NCI-H1417 treated with DMSO at 0.1 percent for 48 hours (cell line): ENCODE measurements at places on chromosomes 2 and 18.
A peak's percentile ranks its signal among the peaks of the same experiment; 100 is the strongest.

DNA sequence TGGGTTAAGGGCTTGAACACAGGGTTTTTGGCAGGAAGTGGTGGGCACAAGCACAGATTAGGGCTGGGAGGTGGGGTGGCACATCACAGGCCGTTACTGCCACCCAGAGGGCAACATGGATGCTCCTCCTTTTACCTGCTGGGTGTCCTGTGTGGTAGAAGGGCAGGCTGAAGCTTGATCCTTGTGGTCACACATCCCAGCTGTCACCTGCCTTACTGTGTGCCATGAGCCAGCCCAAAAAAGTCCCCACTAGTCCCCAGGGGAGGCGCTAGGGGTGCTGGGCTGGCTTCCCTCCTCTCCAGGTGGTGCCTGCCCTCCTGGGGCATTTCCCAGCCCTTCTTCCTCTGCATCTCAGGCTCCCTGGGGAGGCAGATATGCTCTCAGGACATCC is 50.5 kb upstream of the ALPP start:
- DNase-seq = no peak

DNA sequence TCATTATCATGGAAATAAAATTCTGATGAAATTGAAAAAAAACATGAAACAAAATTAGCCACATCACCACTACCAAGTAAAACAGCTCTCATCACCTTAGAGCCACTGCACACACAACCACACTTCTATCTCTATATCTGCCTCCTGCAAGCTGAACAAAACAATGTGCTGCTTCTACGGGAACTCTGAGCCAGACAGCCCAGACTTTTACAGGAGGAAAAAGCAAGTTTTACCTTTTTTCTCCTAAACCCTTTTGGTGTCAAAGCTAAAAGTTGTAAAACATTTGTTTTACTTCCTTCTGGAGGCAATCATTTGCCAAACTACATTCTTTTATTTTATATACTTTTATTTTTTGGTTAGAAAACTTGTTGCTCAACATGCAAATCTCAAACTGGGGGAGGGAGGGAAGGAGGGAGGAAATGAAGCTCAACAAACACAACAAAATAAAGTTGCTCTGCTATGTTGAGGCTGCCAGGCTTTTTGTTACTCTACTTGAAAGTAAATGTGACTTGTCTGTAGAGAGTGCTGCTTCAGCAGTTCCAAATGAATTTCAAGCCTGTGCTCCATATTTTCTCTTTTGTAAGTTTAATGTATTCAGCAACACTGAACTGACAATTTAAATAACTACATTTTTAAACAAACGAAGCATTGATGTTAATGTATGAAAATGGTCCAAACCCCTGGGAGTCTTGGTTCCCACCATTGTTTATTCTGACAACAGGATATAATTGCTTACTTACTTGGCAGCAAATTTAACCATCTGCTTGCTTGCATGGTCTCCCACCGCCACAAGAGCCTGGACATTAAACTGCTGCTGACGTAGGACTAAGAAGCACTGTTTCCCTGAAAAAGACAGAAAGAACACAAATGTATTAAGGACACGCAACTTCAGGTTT is 24.5 kb downstream of the DARS1 start:
- no peak for DNase-seq

GRCh38 chr2:212843409-212844199 is 305.0 kb upstream of the ERBB4 start:
- no peak for DNase-seq

DNA sequence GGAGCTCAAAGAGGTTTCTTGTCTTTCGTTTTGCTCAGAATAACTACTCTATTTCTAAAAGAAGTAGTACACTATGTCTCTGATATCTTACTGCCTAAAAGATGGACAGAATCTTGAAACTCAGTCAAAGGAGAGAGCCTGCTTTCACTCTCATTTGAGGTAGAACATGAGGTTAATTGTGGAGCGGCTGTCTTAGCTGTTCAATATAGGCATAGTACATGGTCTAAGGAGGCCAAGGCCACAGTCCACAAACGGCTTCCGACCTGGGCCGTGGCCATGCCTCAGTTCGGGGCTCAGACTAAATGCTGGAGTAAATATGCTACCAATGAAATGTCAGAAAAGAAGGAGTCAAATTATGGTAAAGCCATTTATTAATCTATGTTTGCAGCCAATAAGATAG is 185.8 kb upstream of the ACAA2 start:
- no peak for DNase-seq

- no peak for DNase-seq
Observed at GRCh38 chr18:9628984-9629383, 14.6 kb upstream of the PPP4R1 start.

GRCh38 chr18:22674272-22674671 is 256.6 kb upstream of the CTAGE1 start:
- no peak for DNase-seq

GRCh38 chr2:55051026-55051866 is 995 bp upstream of the RTN4 start:
- peak; percentile 54 for DNase-seq

DNA sequence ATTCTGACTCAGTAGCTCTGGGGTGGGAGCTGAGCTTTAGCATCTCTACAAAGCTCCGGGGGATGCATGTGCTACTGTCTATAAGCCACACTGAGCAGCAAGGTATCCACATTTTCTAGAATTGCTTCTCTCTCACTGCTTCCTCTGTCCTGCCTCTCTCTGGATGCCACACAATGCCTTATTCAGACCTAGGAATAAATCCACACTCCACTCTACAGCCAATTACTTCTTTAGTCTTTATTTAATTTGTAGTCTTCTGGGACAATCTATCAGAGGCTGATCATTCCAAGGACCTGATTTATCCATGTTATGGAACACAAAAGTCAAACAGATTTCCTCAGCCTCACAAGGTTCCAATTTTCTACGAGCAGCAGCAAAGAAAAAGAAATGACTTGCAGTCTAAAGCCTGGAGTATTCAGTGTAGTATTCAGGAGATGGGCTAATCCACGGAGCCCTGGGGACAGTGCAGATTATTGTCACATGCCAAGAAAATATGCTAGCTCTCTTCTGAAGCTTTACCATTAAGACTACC is 4.4 kb downstream of the BCL2 start:
- no peak for DNase-seq
